ENCODE measurements at places on chromosomes 7 and 10. TPM values are rescaled to one million over a fixed set of nuclear protein-coding genes. Genes with fewer than 3 reads are reported as not detected.

DNA sequence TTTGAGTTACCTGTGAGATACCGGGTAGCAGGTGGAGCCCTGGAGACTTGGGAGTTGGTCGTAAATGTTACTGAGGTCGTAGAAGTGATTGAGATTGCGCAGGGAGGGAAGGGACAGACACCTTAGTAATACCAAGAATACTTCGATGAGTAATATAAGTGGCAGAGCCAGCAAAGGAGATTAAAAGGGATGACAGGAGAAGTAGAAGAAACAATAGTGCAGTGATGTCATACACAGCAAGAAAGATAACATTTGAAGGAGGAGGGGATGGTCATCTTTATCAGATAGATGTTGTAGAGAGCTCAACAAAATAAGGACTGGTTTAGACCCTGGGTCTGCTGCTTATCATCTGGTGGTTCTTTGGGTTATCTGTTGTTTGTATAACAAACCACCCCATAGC lies 5.0 kb downstream of the BCCIP start:
- DNase-seq = no peak

- no peak for DNase-seq
Measured at GRCh38 chr10:53978301-53978700, 822.7 kb downstream of the PCDH15 start.

DNA sequence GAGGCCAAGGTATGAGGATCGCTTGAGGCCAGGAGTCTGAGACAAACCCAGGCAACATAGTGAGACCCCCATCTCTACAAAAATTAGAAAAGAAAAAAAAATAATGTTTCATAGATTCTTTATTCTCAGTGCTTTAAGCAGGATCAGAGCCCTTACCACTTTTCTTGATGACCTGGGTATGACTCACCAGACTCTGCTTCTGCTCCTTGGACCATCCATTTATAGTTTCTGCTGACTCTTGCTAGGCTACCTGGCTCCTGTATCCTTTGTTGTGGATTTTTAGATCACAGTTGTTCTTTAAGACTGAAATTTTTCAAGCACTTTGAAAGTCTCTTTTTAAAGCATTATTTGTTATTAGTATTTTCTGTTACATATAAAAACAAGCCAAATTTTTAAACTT lies 411.1 kb downstream of the GFRA1 start:
- DNase-seq = peak; percentile 25

DNA sequence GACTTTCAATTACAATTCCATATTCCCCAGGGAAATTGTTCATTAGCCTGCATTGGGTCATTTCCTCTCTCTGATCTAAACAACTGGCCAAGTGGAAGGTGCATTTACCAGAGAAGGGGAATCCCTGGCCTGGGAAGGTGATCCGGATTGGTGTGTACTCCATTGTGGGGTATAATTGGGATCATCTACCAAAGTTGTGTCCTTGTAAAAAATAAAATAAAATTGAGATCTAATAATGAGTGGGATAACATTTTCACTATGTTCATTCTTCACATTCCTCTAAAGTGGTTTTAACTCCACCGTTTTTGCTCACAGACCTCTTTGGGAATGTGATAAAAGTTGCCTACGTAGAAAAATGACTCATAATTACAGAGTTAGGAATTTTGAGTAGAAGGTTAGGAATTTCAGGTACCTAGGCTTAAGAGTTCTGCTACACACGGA lies 22.8 kb downstream of the ARL5B start:
- no peak for DNase-seq

The FGFR2 gene
- total RNA-seq = 6.3 TPM

DNA sequence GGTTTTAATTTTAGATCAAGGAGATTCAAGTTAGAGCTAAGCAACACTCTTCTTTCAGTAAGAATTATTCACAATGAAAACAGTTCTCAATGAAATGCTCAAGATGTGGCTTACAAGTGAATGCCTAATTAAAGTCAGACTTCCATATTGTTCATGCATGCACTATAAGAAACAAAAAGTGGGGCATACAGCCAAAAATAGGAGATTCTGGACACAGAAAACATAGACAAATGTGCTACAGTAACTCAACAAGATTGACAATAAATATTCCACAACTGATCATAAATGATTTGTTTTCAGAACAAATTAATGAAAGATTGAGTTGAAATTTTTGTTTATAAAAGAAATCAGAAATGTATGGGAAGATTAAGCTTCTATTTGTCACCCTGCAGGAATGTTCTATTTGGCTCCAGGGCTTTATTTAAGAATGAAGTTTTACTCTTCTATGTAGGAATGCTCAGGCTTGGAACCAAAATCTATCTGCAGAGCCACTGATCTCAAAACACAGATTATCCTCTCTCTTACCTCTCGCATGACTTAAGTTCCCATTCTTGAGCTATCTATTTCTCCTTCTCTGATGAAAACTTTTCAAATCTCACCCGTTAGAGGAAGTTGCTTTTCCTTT lies 89.0 kb upstream of the PIP4K2A start:
- DNase-seq = no peak

The TMEM130 gene
- 0.23 TPM for total RNA-seq

GRCh38 chr10:89503151-89503550 lies 32.2 kb downstream of the SLC16A12 start:
- DNase-seq = no peak

The FZD8 gene
- total RNA-seq = 0.74 TPM

The KIF11 gene
- total RNA-seq = 19.5 TPM

DNA sequence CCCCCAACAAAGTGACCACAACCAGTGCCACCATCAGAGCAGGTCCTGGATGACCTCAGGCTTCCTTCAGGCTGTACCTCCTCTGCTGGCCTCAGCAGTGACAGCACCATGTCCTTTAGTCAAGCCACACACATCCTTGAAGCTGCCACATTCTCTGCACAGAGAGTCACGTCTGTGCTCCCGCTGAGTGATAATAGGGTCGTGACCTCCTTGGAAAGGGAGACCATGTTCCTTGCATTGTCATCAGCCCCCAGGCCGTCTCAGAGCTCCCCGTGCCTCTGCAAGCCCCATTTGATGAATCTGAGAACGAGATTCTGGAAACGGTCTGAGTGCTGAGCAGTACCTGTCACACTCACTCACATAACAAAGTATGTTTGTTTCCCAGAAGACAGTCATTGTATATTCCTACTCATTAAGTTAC lies 106.5 kb upstream of the PRR15 start:
- no peak for DNase-seq

GRCh38 chr7:149293946-149294633 lies 32.1 kb downstream of the ZNF783 start:
- no peak for DNase-seq

- DNase-seq = peak; percentile 85
Measured at GRCh38 chr10:71241830-71242621, 29.7 kb downstream of the UNC5B start.

DNA sequence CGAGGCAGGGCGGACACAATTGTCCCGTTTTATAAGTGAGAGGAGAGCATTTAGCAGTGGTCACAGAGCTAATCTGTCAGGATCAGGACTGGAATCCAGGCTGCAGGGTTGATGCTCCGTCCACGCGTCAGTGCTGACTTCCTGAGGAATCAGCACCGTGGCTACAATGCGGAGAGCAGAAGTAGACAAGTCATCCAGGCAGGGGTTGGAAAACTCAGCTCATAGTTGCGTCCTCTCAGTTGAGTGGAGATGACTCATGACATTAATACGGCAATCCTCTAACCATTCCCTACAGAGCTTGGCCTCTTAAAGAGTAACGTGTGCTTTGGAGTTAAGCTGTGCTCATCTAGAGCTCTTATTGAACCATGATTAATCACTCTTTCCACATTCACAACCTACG lies 17.1 kb upstream of the HTR5A start:
- peak; percentile 10 for DNase-seq

The OR2A7 gene
- total RNA-seq = 0.79 TPM

- DNase-seq = no peak
Measured at GRCh38 chr10:76700241-76700640, 937.4 kb downstream of the KCNMA1 start.
